ENCODE measurements at places on chromosomes 12 and 14. TPM values are rescaled to one million over a fixed set of nuclear protein-coding genes. Genes with fewer than 3 reads are reported as not detected.

Gene TAS2R10
- total RNA-seq = not detected

Gene FIGNL2
- total RNA-seq = 1.3 TPM

DNA sequence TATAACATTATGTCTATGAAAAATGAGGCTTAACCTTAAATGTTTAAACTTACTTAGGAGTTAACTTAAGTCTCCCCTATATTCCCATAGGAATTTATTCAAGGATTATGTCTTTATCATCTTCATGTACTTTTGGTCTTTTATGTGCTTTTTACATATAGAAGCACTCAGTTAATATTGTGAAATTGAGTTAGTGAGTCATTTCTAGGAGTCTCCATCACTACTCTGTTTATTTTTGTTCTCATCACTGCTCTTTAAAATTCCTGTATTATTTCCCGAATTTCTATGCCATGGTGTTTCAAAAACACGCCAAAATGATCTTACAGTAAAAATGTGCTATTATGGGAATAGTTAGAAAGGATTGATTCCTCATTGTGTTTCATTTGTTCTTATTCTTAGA lies 31.6 kb downstream of the TBC1D15 start:
- DNase-seq = no peak

GRCh38 chr12:105977652-105978051 lies 161.1 kb downstream of the NUAK1 start:
- no peak for DNase-seq

DNA sequence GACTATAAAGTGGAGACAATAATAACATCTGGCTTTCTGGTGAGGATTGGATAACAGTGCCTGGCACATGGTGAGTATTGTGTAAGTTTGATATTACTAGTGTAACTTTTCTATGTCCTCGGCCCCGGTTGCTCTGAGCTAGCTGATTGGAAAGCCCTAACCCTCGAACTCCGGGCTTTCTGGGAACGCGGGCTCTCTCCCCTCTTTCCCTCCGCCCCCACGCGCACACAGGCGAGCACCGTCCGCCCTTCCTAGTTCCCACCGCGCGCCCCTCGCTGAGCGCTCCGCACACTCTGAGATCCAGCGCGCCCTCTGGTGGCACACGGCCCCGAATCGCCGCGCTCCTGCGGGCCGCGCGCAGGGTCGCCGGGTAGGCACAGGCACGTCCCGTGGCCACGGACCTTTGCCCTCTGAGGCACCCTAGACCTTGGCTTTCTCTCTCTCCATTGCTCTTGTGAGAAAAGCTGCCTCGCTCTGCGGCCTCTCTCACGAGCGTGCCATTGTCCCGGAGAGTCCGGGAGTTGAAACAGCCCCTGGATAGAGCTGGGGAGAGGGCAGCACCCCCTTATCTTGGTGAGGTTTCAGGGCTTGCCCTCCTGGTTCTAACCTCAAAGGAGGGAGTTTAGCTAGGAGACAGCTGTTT lies 23.2 kb upstream of the ESRRB start:
- DNase-seq = peak; percentile 33
